ENCODE measurements at places on chromosomes 6 and 20. TPM values are rescaled to one million over a fixed set of nuclear protein-coding genes. Genes with fewer than 3 reads are reported as not detected.

PPP1R3G gene
- 0.36 TPM for total RNA-seq

LBP gene
- not detected for total RNA-seq

OOEP gene
- total RNA-seq = not detected

VSX1 gene
- total RNA-seq = not detected

- no peak for DNase-seq
Measured at GRCh38 chr20:50318710-50319109, 128.1 kb downstream of the CEBPB start.

- peak; percentile 4 for DNase-seq
Measured at GRCh38 chr6:117346142-117346930, 79.4 kb downstream of the ROS1 start.

DNA sequence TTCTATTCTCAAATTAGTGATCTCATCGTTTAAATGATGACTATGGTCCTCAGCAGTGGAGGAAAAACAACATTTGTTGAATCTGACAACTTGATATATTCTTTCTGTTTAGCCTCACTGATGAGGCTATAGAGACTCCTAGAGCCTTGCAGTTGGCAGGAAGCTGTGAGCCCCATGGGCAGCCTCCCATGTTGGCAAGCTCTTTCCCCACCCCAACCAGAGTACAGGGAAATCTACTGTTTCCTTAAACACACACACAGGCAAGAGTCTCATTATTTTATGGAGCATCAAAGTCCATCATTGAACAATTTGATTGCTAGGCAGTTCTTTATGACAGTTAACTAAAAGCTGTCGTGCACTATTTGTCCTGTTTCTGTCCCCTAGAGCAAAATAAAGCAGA lies 498.2 kb upstream of the CITED2 start:
- no peak for DNase-seq
